ENCODE measurements at places on chromosomes 2 and 18. TPM values are rescaled to one million over a fixed set of nuclear protein-coding genes. Genes with fewer than 3 reads are reported as not detected.

GRCh38 chr18:27377251-27377650 is 192.1 kb upstream of the CHST9 start:
- no peak for DNase-seq

DNA sequence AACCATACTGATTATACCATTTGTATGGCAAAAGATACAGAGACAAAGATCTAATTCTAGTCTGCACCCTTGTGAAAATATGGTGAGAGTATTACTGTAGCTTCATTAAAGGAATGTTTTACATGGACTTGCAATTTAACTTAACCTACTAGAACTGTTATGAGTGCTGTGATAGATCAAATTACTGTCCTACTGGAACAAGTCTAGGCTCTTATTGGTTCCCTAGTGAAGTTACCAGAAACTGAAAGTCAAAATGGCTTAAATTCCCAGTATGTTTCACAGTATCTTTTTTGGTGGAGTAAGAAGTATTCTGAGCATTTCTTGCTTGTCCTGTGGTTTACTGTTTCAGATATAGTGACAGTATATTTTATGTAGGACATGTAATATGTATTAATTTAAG is 3.8 kb upstream of the TBR1 start:
- DNase-seq = no peak

- no peak for DNase-seq
Measured at GRCh38 chr2:193542762-193543161, 1348.0 kb upstream of the TMEFF2 start.

GRCh38 chr2:229027353-229028105 is 243.6 kb downstream of the PID1 start:
- no peak for DNase-seq

DNA sequence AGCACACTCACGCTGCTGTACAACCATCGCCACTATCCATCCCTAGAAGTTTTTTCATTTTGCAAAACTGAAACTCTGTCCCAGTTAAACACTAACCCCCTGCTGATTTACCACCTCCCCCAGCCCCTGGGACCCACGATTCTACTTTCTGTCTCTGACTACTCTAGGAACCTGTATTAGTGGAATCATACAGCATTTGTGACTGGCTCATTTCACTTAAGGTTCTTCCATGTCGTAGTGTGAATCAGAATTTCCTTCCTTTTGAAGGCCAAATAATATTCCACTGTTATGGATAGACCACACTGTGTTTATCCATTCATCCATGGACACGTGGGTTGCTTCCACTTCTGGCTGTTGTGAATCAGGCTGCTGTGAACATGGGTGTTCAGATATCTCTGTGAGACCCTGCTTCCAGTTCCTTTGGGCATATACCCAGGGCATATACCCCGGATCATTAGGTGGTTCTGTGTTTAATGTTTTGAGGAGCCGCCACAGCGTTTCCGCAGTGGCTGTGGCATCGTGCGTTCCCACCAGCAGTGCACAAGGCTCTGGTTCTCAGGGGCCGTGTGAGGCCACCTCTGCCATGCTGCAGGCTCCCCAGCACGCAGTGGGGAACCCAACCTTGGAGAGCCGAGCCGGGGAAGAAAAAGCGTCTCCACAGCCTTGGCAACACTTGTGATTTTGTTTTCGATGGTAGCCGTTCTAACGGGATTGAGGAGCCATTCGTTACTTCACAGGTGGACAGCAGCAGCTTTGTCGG is 10.1 kb downstream of the RAMP1 start:
- DNase-seq = peak; percentile 21

GRCh38 chr2:33588232-33588631 is 10.9 kb downstream of the FAM98A start:
- no peak for DNase-seq

DNA sequence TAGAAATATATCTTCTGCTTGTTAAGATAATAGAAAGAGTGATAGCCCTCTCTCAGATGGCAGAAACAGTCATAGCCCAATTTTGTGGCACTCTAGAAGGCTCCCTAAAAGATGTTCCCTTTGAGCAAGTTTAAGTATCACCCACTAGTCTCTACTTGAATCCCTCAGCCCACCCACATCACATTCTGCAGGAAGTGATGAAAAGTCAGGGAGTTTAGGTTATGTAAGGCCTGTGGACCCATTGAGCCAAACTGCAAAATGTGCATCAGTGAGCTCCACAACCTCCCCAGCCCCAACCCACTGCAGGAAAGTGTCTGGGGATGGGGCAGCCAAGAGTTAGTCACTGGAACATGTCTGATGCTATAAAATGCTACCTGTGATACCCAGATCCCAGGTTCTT is 25.6 kb downstream of the ANKRD44 start:
- DNase-seq = no peak

GKN2 gene
- polyA plus RNA-seq = not detected

PREPL gene
- 36.3 TPM for polyA plus RNA-seq

BCL11A gene
- polyA plus RNA-seq = 3.7 TPM

XPO1 gene
- polyA plus RNA-seq = 38.5 TPM

Measured in right cardiac atrium (tissue), 5 donors.